ENCODE measurements at places on chromosomes 13 and 19.

DNA sequence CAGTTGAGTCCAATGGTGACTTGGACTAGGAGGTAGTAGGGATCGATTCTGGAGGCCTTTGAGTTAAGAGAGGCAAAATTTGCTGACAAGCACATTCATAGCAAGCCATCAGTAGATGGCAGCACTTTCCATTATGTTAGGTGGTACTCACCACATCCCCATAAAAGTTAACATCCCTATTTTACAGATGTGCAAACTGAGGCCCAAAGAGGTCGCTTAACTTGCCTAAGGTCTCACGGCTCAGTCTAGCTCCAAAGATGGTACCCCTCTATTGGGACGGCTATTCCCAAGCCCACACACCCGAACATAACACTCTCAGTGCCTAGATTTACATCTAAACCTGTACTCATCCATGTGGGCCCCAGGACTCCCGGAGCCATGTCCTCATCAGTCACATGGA lies 21.5 kb upstream of the FOSB start:
- DNase-seq = peak; percentile 46

DNA sequence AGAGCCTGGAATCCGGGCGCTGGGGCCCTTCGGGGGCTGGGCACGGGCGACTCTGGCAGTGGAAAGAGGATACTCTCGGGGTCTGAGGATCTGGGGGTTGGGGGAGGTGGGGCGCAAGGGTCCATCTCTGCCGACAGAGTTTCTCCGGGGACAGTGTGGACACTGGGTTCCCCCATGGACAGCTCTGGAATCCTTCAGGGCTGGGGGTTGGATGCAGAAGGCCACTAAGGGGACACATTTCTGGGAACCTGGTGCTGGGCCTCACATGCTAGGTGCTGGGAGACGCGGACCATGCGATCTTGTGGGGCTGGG lies 2.3 kb downstream of the TGFBR3L start:
- DNase-seq = no peak

DNA sequence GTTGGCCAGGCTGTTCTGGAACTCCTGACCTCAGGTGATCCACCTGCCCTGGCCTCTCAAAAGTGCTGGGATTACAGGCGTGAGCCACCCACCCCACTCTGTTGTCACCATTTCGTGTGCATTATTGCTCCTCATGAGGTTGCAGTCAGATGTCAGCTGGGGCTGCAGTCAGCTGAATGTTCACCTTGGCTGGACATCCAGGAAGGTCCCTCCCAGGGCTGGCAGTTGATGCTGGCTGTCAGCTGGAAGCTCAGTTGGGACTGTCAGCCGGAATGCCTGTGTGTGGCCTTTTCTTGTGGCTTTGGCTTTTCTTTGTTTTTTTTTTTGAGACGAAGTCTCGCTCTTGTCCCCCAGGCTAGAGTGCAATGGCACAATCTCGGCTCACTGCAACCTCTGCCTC lies 6.6 kb downstream of the MEGF8 start:
- no peak for DNase-seq

- DNase-seq = no peak
Measured at GRCh38 chr19:53960187-53960586, 2.5 kb upstream of the CACNG8 start.

GRCh38 chr19:16449330-16449961 lies 22.3 kb downstream of the EPS15L1 start:
- DNase-seq = peak; percentile 9

GRCh38 chr13:73704587-73704986 lies 429.6 kb downstream of the KLF12 start:
- DNase-seq = no peak

DNA sequence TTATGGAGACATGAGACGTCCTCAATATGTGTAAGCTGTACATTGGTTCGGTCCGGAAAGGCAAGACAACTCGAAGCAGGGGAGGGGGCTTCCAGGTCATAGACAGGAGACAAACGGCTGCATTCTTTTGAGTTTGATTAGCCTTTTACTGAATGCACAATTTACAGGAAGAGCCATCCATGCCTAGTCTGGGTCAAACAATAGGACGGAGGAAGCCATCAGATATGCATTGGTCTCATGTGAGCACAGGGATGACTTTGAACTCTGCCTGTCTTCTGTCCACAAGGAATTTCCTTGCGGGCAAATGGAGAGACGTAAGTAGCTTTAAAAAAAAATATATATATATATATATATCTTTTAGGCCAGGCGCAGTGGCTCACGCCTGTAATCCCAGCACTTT lies 1.9 kb upstream of the CCNP start:
- no peak for DNase-seq

DNA sequence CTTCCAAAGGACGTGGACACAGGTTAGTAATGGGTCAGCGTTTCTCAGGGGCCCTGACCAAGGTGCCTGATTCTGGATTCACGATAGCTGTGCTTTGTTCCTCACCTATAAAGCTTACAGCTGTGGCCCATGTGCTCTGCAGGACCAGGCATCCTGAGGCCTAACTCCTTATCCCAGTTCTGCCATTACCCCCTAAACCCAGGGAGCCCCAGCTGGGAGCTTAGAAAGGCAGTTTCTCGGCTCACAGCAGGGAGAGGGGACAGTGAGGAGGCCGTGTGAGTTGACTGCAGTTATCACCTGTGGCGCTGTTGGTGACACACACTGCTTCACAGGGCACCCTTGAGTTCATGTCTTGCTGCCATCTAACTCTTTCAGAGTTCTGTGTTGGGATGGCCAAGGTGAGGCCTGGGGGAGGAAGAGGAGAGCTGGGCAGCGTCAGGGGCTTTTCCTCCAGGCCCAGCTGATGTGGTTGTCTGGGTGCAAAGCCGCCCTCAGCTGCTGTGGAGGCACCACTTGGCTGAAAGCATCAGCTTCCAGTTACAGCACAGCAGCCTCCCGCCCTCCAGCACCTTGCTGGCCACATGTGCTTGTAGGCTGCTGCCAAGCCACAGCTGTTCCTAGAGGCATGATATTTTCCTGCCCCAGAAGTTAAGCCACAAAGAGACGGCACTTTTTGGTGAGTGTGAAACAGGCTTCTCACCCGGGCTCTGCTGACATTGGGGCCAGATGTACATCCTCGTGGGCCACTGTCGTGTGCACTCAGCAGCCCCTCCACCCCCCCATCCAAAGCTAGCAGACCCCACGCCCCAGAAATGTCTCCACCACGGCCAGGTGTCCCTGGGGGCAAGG lies 99.6 kb upstream of the MCF2L start:
- DNase-seq = peak; percentile 45

GRCh38 chr19:2288818-2289713 lies 7.1 kb upstream of the PEAK3 start:
- no peak for DNase-seq

- no peak for DNase-seq
Measured at GRCh38 chr13:50780201-50781015, 63.1 kb downstream of the DLEU7 start.

DNA sequence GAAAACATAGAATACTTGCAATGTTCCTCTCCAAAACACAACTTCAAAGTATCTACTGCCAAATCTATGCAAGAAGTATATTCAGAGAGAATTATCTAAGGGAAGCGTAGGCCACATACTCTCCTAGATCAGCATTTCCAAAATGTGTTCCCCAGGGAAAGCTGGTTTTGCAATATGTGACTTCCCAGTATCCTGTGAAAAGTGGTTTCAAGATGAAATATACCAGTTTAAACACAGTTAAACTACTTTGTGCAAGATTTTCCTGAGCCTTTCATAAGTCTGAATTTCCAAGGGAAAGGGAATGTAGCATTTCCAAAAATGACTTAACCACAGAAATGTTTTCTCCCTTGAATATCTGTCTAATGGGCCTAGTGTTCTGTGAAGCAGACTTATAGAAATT lies 7.6 kb downstream of the STARD13 start:
- no peak for DNase-seq

DNA sequence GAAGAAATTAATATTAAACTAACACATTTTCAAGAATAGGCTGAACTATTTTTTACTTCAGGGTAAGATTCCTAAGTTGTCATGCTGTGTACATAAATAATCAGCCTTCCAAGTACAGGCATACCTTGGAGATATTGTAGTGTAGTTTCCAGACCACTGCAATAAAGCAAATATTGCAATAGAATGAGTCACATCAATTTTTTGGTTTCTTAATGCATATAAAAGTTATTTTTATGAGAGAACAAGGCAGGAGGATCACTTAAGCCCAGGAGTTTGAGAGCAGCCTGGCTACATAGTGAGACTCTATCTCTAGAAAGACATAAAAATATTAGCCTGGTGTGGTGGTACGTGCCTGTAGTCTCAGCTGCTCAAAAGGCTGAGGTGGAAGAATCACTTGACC lies 511.5 kb downstream of the UQCRFS1 start:
- no peak for DNase-seq

- no peak for DNase-seq
Measured at GRCh38 chr13:100423375-100423774, 165.2 kb downstream of the GGACT start.

DNA sequence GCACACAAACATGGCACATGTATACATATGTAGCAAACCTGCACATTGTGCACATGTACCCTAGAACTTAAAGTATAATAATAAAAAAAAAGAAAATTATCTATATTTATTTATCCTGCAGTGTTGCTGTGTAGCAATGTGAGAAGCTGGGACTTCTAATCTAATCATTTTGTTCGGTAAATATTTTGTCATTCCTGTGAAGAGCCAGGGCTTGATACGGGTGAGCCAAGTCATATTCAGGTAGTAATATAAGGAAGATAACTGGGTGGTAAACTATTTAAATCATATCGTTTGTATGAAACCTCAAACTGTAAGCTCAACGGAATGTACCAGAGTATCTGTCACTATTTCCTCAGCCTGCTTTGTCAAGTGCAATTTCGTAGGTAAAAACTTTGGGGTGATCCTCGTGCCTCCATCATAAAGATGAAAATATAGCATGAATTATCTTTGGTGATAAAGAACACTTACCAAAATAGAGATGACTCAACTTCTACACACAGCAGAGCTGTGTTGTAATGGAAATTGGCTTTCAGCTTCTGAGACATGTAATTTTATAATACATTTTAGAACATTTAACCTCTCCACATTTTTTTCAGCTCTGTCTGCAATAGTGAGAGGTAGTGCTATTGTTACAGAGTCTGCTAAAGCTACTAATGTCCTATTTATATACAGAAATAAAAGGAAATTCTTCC lies 92.9 kb downstream of the PCDH9 start:
- no peak for DNase-seq

DNA sequence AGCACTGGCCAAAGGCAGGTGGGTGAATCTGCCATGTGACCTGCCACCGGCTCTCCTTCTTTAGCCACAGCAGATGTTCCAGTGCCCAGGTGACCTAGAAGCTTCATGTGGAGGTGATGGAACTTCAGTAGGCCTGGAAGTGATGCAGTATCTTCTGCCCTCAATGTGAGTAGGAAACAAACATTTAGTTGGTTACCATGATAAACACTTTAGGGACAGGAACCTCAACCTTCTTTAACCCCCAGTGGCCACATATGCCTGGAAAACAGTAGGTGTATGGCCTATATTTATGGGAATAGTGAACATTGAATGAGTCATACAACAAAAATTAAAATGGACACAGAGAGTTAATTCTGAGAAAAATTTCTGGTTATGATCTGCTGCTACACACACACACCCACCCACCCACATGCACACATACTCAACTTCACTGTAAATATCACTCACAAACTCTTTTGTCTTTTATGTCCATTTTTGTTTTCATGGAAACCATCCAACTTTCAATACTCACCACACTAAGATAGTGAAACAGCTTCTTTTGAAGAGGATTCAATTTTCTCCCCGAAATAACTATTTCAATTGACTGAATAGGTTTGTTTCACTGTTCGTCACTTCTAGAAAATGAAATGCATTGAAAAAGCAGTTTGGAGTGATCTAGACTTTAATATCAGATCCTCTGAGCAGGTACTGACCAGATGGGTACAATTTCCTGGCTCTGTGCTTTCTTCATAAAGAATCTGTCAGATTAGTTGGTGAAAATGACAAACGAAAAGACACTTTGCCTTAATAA lies 97.3 kb downstream of the STARD13 start:
- DNase-seq = no peak

Measured in Kasumi-1 (cell line).